ENCODE measurements at places on chromosomes 7 and 10.

GRCh38 chr10:78196964-78197363, 163.3 kb downstream of the RPS24 start:
- no peak for DNase-seq

- no peak for DNase-seq
These were observed 287.6 kb downstream of the BMPER start for GRCh38 chr7:34192906-34193305.

DNA sequence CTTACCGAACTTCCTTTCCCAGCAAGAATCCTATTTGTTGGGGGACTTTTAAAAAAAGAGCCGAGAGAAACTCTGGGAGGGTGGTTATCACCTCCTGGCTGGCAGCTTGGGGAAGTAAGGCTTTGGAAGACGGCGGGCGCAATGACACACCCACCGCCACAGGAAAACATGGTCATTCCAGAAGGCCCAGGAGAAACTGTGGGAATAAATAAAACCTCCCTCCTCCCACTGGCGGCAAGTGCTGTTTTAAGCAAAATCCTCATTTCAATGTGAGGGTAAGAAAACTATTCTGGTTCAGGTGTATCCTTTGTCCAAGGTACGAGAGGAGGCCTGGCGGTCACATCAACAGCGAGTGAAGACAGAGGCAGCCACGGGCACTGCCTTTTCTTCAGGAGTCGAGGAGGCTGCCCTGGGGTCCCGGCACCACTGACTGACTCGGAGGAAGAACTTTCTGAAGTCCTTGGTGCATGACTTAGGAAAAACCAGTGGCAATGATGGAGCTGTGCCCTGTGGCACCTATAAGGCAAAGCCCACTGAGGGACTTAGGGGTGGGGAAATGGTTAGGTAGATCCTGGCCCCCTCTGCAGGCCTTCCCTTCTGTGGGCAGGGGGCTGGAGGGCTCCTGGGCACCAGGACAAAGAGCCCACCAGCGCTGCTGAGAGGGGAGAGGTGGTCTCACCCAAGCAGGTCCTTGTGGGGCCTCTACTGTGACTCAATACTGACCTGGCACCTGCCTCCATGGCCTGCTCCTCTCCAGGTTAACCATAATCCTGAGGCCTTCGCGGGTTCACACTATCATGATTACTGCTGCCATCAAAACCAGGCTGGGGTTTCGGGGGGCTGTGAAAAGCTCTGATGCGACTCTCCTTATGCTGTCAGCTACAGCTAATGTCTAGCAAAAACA, 21.4 kb downstream of the DNAJB12 start:
- DNase-seq = no peak

DNA sequence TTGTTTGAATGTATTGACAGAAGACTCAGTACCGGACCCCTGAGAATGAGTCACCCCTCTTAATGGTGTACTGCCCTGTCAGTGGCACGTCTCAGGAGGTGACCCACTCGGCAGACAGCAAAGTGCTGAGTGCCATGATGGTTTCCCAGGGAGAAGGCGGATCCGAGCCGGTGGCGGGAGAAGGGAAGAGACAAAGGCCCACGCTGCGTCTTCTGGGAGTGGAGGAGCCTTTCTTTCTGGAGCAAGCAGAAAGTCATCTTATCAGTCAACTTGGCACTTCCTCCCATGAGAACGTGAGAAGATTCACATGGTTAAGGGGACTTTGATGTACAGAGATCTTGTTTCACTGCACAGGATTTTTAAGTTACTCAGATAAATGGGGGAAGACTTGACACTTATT, 14.6 kb upstream of the PPP2R2D start:
- DNase-seq = no peak

- DNase-seq = no peak
These were observed 4.0 kb downstream of the MXI1 start for GRCh38 chr10:110211465-110211843.

DNA sequence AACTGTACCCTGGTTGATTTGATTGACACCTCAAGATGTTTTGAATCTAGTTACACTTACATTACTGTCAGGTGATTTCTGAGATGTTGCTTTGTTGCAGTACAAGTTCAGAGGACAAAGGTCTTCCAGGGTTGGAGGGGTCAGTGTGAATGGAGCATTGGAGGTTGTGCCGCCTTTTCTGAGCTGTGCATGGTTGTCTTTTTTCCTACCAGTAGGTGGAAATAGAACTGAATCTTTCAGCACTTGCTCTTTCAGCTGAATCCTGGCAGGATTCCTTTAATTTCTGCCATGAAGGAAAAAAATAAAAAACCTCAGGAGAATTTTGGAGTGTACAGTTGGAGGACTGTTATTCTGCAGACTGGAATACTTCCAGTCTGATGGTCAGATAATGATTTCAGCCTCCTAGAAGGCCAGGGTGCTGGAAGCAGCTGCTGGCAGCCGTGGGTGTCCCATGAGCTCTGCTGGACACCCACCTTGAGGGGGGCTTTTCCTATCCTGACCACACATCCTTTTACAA, 82.7 kb downstream of the PLCE1 start:
- DNase-seq = no peak

Data from stimulated activated CD4-positive, alpha-beta T cell treated with anti-CD3 and anti-CD28 coated beads, Interleukin-2, amount 100 ng/mL, for 48 hours (primary cell).